T-helper 17 cell (primary cell): ENCODE measurements at places on chromosomes 7 and 10. TPM values are rescaled to one million over a fixed set of nuclear protein-coding genes. Genes with fewer than 3 reads are reported as not detected.
A peak's percentile ranks its signal among the peaks of the same experiment; 100 is the strongest.

ACHE gene
- 0.25 TPM for total RNA-seq

RHOBTB1 gene
- total RNA-seq = 10.8 TPM

FBXO24 gene
- 0.31 TPM for total RNA-seq

DNA sequence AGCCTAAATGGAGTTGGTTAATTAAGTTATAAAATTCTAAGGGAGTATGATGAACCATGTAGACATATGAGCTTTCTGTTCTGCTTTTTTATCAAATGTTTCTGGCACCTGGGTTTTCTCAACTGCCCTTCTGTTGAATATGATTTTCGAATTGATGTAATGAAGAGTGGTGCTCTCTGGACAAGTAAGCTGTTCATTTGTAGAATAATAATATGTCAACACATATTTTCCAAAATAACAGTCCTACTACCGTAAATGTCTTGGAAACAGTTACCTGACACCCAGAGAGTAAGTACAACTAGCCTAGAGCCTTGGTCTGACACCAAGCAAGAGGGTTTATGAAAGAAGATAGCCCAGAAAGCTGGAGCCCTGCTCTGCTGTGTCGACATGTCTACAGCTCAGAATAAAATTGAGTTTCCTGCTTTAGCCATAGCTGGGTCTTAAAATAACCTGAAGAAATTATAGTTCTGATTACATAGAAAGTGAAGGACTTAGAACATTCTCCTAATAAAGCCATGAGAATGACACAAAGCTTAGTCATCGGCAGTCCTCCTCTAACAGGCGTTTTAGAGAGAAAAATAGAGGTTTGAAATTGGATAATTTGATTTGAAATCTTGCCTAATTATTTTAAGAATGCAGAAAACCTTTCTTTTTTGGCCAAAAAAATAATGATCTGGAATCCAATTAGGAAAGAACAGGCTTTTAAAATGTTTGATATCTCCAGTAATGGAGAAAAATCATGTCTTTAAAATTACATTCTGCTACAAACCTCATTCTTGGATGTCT lies 25.1 kb downstream of the HDAC9 start:
- DNase-seq = no peak

- DNase-seq = peak; percentile 16
Measured at GRCh38 chr10:117374506-117375359, 507 bp downstream of the PDZD8 start.

DNA sequence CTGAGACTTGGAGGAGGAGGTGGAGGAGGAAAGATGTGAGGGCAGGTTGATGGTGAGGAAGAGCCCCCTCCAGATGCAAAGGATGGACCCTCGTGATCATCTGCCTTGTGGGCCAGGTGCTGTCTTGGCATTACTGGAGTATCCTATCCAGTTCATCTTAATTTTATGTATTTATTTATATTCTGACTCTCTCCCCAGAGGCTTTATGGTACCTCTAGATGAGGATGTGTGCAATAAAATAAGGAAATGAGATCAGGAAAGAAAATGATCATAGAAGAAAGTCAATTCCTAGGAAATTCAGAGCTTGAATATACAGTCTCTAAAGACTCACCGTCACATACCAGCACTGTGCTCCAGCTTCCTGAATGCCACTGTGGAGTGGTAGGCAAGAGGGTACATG lies 94.1 kb downstream of the LRRC18 start:
- DNase-seq = no peak

DNA sequence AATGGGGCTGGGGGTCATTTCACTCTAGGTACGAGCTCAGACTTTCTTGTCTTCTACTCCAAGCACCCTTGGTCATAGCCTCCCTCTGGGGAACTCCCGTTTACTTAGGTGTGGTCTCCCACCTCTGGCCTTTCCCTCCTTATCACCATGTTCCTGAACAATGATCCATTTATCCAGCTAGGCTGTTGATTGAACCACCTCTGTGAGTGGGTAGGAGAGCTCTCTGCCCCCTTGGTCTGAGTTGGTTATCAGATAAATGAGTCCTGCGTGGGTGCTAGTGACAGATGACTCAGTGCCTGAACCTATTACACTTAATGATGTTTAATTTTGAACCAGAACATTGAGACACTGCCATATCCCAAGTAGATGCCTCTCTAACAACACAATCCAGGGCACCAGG lies 9.4 kb downstream of the BLNK start:
- no peak for DNase-seq

GRCh38 chr7:102424787-102425218 lies 8.6 kb upstream of the ORAI2 start:
- DNase-seq = no peak

GRCh38 chr10:60271319-60272040 lies 118.2 kb downstream of the ANK3 start:
- no peak for DNase-seq

- DNase-seq = no peak
Measured at GRCh38 chr10:119412244-119413092, 130.1 kb downstream of the RGS10 start.

GRCh38 chr10:8095959-8096358 lies 41.5 kb downstream of the GATA3 start:
- DNase-seq = no peak

DNA sequence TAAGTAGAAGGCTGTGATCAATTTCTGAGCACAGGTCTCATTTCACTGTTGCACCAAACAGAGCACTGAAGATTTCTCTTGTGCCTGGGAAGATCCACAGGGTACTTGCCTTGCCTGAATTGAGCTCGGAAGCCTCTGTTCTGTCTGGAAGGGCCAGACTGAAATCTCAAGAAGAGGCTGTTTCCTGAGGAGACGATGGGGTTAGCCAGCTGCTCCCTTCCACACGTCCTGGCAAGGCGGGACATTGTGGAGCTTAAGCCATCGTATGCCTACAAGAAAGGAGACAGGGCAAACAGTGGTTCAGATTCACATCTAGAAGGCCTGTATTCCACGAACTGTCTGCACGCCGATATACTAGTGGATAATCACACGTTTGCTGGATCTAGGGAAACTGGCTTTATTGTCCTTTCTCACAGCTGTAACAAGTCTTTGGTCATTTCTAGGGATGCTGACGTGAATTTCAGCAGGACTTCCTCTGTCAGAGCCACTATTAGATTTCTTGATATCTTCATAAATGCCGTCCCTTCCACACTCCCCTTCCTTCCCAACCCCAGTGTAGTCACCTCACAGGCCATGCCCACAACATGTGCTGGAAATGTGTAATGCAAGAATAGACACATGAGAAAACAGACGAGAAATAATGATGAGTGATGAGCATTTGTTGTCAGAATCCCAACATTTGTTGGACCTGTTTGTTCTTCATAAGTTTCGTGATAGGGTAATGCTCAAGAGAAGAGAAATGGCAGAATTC lies 137.2 kb upstream of the RSU1 start:
- DNase-seq = no peak

- DNase-seq = no peak
Measured at GRCh38 chr7:17385612-17386011, 87.2 kb downstream of the AHR start.

- DNase-seq = no peak
Measured at GRCh38 chr10:130989670-130990232, 321.8 kb downstream of the TCERG1L start.
